LoVo (cell line): ENCODE measurements at places on chromosomes 2 and 18.

GRCh38 chr2:63663013-63663864 lies 74.5 kb downstream of the MDH1 start:
- DNase-seq, result no peak

DNA sequence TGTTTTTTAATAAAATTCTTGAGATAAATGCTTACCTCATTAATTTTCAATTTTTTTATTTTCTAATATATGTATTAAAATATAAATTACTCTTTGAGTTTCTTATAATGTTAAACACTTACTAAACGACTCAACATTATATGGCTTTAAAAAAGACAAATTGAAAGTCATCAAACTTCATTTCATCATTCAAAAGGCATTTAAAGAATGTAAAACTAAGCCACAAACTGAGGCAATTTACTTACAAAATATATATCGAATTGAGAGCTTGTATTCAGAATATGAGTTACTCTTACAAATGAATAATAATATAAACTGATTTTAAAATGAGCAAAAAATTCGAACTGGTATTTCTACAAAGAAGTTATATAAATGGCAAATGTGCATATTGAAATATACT lies 1262.2 kb upstream of the PIK3C3 start:
- no peak for DNase-seq

GRCh38 chr2:26509141-26509540 lies 31.2 kb upstream of the OTOF start:
- no peak for DNase-seq

DNA sequence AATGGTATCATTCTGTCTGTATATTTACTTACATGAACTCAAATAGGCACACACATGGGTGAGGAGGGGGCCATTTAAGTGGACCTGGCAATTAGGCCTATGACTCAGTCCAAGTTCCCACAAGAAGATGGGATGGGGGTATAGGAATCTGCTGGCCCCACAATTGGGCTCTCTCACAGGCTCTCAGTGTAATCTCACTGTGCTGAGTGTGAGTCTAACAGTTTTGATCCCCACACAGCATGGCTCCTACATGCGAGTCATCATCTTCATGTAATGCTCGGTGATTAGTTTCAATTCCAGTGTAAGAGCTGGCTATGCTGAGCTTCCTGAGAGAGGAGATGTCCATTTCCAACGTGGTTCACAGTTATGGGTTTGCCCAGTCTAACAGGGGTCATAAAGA lies 114.0 kb downstream of the GATA6 start:
- peak; percentile 14 for DNase-seq

- DNase-seq, result no peak
Measured at GRCh38 chr2:141259683-141260082, 871.1 kb downstream of the LRP1B start.

DNA sequence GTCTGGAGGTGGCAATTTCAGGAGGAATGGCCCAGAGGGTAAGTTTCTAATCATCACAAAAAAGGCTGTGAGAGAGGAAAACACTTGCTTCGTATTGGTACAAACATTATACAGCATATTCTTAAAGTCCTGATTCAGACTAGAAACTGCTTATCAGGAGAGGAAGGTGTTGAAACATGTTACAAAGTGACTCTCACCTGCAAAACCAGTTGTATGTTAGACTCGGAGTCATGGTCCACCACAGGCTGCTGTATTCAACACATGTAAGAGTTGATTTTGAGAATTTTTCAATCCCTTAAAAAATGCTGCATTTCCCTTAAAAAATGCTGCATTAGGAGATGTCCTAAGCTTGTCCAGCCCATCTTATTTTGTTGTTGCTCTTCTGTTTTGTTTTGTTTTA lies 61.5 kb downstream of the MBP start:
- no peak for DNase-seq

GRCh38 chr18:25075331-25075730 lies 276.6 kb downstream of the ZNF521 start:
- no peak for DNase-seq
